ENCODE measurements at places on chromosomes 7 and 10. TPM values are rescaled to one million over a fixed set of nuclear protein-coding genes. Genes with fewer than 3 reads are reported as not detected.
A peak's percentile ranks its signal among the peaks of the same experiment; 100 is the strongest.

VAX1 gene
- total RNA-seq = not detected

DNA sequence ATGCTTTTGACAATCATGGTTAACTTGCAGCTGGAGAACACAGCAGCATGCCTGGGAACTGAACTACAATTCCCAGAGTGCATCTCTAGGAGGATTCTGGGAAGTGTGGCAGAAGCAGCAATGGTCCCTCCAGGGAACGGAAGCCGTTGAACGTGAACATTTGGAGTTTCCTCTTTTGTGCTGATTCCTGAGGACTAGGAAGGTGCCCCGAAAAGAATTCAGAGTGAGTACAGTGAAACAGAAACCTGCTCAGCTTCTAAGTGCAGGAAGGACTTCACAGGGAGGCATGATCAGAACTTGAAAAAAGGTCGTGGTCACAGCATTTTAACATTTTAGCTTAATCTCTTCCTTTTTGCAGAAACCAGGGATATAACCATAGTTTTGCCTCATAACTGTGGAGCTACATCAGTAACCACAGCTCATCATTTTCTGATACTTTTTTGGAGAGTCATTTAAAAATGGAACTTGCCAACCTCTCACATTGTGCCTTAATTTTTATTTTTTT lies at the start of gene NUDT13:
NUDT13 (plus strand) TSS at position 111 of the 505 bp plus-strand sequence. CDS start 3,911 bp downstream, outside the sequence.
- peak; percentile 68 for DNase-seq

- DNase-seq = no peak
Measured at GRCh38 chr10:77378366-77379349, 258.9 kb downstream of the KCNMA1 start.

DNA sequence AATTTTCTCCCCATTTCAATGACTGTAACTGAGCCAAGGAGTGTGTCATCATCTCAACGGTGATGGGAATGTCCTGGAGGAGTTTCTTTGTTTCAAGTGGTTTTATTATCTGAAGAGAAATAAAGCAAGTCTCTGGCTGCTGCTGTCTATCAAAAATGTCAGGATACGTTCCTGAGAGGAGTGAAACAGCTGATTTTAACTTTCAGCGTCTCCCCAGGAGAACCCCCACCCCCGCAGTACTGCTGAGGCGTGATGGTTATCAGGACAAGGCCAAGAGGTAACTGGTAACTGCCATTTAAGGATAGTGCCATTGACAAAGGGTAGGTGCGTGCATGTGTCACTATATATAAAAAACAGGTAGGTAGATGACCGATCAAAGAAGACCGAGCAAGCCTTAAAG lies 70.3 kb upstream of the LRGUK start:
- DNase-seq = no peak

GJC3 gene
- 0.20 TPM for total RNA-seq

DNA sequence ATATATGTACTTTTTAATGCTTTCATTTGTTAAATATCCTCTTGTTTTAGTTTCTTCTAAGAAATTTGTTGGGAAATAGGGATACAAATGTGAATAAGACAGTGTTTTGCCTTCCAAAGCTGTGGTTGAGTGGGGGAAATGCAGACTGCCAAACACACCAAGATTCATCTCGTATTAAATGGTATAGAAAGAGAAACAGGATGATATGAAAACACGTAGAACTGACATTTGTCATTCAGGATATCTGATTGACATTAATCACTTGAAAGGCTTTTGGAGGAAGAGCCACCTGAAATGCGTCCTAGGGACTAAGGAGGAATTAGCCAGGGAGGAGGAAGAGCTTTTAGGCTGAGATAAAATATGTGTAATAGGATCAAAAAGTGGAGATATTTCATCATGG lies 287.4 kb upstream of the SEMA3C start:
- DNase-seq = no peak

MBL2 gene
- not detected for total RNA-seq

GRCh38 chr10:109959259-109960145 lies 36.2 kb upstream of the XPNPEP1 start:
- no peak for DNase-seq

- no peak for DNase-seq
Measured at GRCh38 chr7:90592033-90592432, 4.1 kb upstream of the CDK14 start.

DNA sequence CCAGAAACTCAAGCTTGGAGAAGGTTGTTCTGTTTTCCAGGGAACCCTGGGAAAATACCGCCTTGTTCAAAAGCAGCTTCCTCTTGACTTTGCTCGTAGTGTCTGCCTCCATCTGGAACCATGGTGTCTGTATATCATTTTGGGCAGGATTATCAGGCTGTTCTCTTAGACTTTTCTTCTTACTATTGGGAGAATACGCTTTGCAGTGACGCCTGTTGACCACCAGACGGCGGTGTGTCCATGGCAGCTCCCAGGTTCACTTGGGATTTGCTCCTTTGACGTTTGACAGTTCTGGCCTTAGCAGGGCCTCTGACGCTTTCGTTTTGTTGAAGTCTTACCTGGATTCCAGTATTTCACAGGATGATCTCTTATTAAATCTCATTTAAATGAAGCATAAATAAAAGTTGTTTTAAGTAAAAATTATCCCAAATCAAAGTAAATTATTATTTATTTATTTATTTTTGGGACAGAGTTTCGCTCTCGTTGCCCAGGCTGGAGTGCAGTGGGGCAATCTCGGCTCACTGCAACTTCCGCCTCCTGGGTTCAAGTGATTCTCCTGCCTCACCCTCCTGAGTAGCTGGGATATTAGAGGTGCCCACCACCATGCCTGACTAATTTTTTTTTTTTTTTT lies 41.8 kb upstream of the GJD4 start:
- DNase-seq = peak; percentile 71

SPDYE1 gene
- not detected for total RNA-seq

DNA sequence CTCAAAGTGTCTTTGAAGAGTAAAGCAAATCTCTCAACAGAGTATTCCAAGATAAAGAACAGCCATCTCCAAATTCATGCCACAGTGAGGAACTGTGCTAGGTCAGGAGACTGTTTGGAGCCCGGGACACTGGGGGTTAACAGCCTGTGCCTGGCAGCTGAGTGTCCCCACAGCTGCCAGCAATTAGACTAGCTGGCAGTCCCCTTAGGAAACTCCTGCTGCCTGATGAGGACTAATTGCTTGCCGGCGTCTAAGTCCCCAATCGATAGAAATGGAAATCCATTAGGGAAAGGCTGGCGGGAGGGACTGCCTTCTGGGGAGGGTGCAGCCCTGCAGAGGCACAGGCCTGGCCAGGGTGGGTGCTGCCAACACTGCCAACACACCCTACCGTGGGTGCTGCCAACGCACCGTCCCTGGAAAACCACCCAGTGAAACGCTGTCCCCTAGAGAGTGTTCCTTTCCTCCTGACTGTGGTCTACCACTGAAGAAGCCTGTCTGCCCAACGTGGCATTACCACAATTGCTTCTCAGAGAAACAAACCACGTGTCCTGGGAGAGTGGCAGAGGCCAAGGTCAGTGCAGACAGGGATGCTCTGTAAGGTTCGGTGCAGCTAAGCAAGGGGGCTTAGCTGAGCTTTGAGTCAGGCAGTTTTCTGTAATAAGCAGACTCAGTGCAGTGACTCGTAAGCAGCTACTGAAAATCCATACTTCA lies 60.8 kb downstream of the XRCC2 start:
- DNase-seq = no peak

GRCh38 chr10:68790476-68790875 lies 36.9 kb upstream of the STOX1 start:
- no peak for DNase-seq

GRCh38 chr10:21052709-21053104 lies 155.6 kb upstream of the NEBL start:
- DNase-seq = no peak

DNA sequence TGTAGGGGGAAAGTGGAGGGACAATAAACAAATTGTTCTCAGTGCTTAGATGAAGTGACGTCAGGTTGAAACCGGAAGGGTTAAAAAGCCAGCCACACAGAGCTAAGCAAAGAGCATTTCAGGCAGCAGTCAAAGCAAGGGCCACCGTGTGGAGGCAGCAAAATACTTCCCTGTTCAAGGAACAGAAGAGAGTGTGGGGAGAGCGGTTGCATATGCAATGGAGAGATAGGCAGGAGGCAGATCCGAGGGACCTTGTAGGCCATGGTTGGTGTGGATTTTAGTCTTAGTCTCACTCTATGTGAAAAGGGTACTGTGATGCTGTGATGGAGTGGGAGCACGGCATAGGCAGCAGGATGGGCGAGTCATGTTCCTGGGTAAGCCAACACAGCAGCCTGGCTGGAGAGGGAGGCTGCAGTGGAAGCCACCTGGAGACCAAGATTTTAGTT lies 3.8 kb upstream of the STN1 start:
- no peak for DNase-seq

OGDHL gene
- total RNA-seq = 9.7 TPM

DENND2A gene
- 12.1 TPM for total RNA-seq

- DNase-seq = no peak
Measured at GRCh38 chr10:47038881-47039561, 127.8 kb downstream of the PTPN20 start.

CFAP46 gene
- 1.7 TPM for total RNA-seq

DNA sequence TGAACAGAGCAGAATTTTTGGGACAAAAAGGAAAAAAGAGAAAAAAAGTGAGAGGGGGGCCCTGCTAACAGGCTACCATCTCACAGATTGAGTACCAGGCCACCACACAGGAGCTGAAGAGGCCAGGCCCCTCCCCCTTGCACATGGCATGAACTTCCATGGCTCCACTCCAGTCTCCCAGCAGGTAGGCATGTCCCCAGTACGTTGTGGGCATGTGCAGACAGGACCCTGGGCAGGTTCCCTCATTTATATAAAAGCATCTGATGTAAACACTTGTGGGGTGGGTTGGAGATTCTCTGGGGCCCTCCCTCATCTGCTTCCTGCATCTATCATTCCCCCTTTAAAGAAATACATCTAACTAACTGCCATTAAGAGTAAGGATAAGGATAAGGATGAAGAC lies 45.0 kb upstream of the AKR1C1 start:
- DNase-seq = no peak

- DNase-seq = no peak
Measured at GRCh38 chr7:16970732-16971482, 89.1 kb upstream of the AGR3 start.

MRPS17 gene
- total RNA-seq = 22.2 TPM

- peak; percentile 94 for DNase-seq
Measured at GRCh38 chr10:101060036-101060950, 1.5 kb upstream of the KAZALD1 start.

DNA sequence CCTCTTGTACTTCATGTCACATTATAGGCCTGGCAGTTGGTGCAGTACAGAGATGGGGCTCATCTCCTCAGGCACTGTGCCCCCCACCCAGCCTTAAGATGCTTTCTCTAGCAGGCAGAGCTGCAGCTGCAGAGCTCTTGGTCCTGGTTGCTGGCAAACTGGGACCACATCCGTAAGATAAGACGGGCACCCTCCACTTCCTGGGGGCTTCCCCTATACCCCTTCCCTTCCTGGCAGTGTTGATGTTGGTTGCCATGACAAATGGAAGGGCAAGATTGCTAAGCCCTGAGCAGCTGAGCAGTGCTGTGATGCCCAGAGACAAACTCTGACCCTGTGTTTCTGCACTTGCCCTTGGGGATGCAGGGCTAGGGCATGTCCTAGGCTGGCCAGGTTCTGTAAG lies 103.4 kb upstream of the ANLN start:
- no peak for DNase-seq

DNA sequence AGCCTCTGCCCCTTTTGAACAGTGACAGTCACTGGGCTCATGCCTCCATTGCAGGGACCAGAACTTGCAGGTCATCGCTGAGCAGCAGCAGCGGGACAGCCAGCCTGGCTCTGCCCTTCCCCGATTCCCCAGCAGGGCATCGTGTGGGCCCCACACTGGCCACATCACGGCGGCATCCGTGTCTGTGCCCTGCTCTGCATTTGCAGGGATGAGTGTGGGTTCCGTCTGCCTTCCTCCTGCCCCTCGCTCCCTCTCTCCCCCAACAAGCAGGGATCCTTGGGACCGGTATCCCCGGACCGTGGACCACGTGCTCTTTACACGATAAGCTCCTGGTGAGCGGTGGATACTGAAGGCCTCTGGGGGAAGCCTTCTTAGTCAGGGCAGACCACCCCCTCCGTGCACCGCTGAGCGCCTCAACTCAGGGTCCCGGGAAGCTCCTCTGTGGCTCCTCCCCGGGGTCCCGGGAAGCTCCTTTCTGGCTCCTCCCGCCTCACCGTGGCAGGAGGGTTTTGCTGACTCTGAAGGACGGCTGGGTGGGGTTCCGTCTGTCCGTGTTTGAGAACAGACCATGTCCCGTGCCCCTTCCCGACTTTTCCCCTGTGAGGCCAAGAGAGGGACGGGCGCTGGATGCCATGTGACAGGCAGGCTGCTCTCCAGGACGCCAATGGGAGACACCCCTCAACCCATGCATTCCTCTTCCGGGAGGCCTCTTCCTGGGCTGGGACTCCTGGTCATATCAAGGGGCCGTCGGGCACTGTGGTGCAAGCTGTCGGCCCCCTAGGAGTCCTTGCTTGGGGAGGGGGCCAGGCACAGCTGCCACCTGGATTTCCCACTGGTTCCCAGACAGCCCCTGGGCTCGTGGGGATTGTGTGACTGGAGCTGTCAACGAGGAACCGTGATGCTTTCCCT lies 23.5 kb upstream of the NKX6-2 start:
- no peak for DNase-seq

HKDC1 gene
- total RNA-seq = not detected

DNA sequence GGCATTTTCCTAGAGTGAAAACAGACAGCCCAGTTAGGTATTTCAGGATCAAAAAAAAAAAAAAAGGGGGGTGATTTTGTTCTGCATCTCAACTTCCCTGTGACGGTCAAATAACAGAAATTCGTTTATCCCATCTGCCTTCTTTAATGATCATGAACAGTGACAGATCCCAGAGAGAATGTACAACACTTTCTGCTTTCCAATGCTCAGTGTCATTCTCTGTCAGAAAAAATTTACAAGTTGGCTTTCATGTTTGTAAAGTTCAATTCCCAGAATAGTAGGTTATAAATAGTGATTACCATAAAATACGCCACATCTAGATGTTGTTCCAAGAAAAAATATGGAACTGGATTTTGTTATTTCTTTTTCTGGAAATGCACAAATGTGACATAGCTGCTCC lies 1013.2 kb upstream of the PHF14 start:
- DNase-seq = no peak

DNA sequence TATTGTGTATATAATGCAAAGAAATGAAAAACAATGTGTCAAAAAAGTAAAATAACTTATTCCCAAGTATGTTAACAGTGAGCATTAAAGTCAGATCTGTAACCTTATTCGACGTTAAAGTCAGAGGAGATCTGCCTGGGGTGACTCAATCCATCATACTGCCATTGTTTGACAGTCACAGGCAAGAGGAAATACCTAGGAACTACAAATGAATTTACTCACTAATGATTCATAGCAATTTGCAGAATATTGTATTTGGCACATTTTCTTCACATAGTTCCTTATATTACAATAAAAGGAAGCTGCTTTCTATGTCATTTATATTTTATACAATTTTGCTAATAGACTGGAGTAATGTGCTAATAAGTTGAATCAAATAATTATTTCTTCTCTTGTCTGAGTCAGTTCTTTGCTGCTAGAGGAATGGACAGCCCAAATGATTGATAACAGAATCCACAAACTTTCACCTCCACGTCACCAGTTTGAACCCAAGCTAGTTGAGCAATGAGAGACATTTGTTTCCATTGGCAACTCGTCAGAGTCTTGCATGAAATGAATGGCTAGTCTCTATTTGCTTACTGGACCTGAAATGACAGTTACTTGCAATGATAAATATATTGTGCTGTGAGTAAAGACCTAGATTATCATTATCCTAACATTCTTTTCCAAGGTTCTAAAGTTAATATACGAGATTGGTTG lies 48.5 kb upstream of the TMEM106B start:
- no peak for DNase-seq

ASAH2 gene
- total RNA-seq = 1.9 TPM

FXYD4 gene
- total RNA-seq = not detected

IQUB gene
- total RNA-seq = 0.66 TPM

- no peak for DNase-seq
Measured at GRCh38 chr10:101922846-101923245, 79.2 kb upstream of the KCNIP2 start.

Data from right cardiac atrium (tissue), 5 donors.